HTR-8/SVneo (cell line): ENCODE measurements at places on chromosomes 11 and 22.

- no peak for DNase-seq
Measured at GRCh38 chr11:128530118-128531074, 57.0 kb downstream of the ETS1 start.

- DNase-seq = peak; percentile 29
Measured at GRCh38 chr11:75668451-75669297, at the start of gene MAP6. Gene MAP6, minus strand, starts transcription at chr11:75669038. Its CDS starts 669 bp downstream, at chr11:75668369.

GRCh38 chr11:109847621-109848020 lies 245.6 kb upstream of the ZC3H12C start:
- DNase-seq = no peak

DNA sequence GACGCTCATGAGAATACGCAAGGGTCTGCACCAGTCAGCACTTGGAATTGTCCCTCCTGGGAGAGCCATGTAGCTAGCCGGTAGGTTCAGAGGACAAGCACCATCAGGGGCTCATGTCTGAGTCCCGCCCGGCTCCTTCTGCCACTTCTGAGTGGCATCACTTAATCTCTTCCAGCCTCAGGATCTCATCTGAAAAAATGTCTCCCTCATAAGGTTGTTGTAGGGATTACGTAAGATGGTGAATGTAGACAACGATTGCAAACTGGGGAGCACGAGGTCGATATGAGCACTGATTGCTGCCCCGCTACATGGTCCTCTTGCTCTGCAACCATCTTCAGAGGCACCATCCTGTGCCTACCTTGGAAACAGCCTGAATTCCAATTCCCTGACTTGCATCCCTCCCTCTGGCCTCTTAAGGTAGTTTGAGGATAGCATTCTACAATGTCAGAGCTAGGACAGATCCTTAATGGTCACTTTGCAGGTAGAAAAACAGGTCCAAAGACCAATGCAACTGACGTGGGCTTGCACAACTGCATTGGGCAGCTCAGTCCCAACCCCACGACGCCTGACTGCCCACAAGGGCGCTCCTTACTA lies 115.8 kb upstream of the TMEM45B start:
- DNase-seq = no peak

DNA sequence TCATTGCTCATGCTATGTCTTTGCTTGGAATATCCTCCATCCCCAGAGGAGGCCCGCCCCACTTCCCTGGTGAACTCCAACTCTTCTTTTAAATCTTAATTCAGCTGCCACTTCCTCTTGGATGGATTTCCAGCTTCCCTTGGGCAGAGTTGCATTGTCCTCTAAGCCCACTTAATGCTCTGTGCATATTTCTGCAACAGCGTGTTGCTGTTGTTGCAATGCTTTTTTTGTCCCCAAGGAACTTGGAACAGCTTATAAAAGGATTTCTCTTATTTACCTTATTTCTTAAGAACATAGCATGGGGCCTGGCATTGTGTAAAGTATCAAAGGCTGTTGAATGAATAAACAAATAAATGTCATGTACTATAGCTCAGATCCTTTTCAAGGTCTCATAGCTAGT lies 507.4 kb downstream of the METTL15 start:
- no peak for DNase-seq

- no peak for DNase-seq
Measured at GRCh38 chr11:1785749-1786413, 22.2 kb upstream of the CTSD start.

- DNase-seq = peak; percentile 27
Measured at GRCh38 chr22:29625090-29625825, 21.8 kb downstream of the NF2 start.

- DNase-seq = no peak
Measured at GRCh38 chr22:25656724-25657123, 85.3 kb upstream of the MYO18B start.

DNA sequence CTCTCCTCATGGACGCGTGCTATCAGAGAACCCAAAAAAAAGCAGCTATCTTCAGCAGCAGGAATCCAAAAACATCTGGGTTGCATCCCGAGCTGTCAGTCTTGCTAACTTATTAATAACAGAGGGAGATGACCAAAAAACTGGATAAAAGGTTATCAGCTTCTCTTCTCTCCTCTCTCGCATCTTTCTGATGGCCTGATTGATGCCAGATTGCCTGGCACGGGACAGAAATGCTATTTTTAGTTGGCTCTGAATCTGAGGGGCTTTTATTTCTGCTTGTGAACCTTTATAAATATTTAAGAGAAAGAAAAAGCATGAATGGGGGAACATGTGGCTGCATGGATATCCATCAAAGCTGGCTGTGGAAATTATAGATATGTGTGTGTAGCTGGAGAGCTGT lies 230.3 kb downstream of the ETS1 start:
- DNase-seq = no peak

GRCh38 chr11:126152586-126152985 lies 58.9 kb downstream of the RPUSD4 start:
- DNase-seq = no peak

DNA sequence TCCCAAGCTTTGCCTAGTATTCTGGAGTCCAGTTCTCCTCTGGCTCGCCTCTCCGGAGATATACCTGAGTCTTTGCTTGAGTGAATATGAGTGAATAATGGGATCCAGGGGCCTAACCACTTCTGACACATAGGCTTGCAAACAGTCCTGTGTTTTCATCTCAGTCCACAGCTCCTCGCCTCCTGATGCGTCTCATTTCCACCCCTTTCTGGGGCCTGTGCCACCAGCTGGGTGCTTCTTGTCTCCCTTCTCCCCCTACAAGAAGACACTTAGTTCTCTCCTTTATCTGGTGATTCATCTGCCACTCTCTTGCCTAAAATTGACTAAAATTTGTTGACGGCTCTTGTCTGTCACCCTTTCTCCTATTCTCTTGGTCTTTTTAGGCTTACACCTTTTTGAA lies 44.6 kb downstream of the SFI1 start:
- DNase-seq = no peak

GRCh38 chr11:128948583-128948982 lies 5.9 kb upstream of the TP53AIP1 start:
- DNase-seq = peak; percentile 15

DNA sequence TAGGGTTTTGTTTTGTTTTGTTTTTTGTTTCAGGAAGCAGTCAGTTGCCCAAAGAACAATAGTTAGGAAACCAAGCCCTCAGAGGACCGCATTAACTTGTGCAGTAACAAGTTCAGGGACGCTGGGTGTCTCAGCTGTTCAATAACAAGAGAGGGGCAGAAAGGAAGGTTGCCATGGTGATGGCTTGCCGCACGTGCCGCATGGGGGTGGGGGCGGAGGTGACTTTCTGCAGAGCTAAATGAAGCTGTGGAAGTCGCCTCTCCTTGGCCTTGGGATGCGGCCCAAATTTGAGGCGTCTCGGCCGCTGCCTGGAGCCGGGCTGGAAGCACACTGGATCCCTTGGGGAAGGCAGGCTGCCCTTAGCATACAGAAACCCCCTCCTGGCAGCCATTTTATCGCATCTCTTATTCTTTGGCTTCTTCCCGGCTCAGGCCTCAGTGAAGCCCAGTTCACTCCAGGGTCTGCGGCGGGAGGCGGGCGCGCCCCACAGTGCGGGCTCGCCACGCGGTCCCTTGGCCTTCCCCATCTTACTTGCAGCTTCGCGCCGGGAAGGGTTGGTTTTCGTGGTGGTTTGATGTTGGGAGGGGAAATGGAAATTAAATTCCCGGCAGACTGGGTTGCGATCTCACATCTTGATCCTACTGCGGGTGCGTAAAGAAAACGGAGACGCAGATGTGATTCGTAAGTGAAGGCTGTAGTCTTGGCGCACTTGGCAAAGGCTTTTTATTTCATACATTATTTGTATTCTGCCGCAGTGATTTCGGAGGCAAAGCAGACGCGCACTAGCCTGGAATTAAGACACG lies 94.3 kb downstream of the SLC17A6 start:
- no peak for DNase-seq

DNA sequence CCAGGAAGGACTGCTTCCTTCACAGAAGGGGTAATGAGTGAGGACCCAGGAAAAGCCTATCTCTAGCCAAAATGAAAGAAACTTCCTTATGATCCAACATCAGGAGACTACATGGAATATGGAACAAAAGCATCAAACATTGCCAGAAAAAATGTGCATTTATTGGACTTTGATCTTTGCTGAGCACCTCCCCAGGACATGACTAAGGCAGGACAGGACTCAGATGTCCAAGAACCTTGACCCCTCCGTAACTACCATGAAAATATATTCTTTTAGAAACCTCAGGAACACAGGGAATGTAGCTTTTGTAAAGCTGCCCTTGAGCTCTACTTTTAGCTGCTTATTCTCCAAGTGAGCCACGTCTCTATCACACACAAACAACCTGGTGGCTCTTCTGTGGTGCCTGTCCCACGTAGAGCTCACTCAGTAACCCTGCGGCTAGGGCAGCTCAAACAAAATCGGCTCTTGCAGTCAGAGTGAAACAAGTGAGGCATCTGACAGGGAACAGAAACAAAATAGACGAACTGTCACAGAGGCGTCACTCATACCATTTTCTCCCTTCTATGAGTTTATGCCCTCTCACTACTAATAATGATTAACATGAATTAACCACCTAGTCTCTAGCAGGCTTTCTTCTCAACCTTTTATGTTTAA lies 471.5 kb upstream of the API5 start:
- no peak for DNase-seq

DNA sequence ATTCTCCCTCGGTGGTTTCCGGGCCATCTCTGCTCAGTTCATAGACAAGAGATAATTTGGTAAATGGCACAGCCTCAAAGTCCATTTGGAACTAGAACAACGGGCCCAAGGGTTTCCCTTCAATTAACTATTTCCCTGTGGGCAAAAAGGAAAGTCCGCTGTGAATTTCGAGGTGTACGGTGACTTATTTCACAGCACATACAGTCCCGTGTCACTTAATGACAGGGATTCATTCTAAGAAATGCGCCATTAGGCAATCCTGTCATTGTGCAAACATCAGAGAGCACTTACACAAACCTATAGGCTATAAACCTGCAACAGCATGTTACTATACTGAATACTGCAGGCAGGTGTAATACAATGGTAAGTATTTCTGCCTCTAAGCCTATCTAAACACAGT lies 551.6 kb downstream of the OPCML start:
- DNase-seq = no peak

GRCh38 chr11:35479731-35480130 lies 45.7 kb downstream of the PAMR1 start:
- DNase-seq = no peak

DNA sequence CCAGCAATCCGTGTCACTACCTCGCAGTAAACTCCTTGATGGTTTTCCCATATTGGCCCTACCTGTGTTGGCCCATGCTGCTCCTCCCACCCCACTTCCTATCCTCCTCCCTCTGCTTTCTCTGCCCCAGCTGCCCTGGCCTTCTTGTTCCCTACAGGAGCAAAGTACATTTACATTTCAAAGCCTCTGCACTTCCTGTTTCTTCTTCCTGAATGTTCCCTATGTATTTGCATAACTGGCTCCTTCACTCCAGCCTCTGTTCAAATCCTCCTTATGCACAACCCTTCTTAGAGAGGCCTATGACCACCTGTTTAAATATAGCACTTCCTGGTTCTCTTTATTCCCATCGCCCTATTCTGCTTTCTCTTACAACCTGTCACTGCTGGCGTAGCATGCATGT lies 62.2 kb downstream of the PARVA start:
- DNase-seq = no peak

GRCh38 chr11:7905961-7906429 lies 25.1 kb downstream of the OR10A6 start:
- DNase-seq = no peak

DNA sequence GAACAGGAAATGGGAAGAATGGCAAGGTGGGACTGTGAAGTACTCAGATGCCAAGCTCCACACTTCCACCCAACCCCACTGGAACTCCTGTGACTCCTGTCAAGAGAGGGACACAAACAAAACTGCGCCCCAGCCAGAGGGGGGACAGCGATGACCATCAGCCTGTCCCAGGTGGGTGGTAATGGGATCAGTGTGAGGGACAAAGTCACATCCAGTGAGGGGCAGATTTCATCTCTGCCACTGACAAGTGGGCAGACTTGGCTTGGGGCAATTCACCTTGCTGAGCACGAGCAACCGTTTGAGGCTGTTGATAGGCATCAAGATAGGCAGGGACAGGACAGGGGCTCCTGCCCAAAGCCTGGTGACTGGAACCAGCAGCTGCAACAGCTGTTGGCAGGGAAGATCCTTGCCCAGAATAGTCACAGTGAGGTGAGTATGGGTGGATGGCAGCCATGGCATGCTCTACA lies 105.4 kb upstream of the PITPNB start:
- DNase-seq = no peak

- DNase-seq = no peak
Measured at GRCh38 chr11:102763440-102763839, 17.0 kb downstream of the MMP10 start.

DNA sequence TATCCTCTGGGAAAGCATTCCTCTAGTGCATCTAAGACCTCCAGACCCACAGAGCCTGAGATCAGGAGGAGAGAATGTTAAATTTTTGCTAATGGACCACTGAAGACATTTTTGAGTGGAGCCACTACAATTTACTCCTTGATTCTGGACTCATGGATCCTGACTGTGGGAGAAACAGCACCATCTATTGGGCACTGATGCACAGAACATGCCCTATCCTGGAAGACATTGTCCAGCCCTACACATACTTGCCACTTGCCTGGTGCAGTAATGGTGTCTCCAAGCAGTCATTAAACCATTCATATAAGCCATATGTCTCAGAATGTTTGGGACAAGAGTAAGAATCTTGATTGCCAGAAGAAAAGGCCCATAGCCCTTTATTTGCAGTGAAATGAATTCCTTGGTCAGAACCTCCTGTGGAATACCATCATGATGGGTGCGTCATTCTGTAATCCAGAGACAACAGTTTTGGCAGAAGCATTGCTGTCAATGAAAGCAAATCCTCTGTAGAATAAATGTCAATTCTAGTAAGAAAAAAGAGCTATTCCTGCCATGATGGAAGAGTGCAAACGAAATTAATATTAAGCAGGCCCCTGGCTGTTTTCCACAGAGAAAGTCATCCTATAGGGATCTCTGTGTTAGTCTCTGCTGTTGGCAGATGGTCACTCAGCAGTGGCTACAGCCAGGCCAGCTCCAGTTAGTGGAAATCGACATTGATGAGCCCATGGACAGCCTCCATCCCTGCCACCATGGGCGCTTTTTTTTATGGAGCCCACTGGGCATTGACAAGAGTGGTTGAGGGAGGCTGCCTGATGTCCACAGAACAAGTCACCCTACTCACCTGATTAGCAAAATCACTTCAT lies 43.5 kb downstream of the GGTLC2 start:
- no peak for DNase-seq

GRCh38 chr11:94741022-94741679 lies 27.0 kb upstream of the AMOTL1 start:
- peak; percentile 70 for DNase-seq

DNA sequence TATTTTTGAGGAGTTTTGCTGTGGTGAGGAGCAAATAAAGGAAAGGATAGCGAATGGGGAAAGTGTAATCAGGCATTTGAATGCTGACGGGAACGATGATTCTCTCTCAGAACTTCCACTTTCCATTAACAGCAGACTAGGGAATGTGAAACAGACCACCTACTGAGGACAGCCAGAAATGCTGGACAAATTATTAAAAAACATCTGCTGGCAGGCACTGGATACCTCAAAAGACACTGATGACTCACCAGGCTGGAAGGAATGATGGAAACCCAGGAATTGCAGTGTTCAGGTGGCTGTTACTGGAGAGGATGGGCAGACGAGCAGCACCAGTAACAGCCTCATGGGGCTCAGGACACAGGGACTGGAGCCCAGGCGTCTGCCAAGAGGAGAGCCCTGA lies 33.4 kb downstream of the PLA2G6 start:
- DNase-seq = no peak
